ENCODE measurements at places on chromosomes 5 and 9. TPM values are rescaled to one million over a fixed set of nuclear protein-coding genes. Genes with fewer than 3 reads are reported as not detected.

DNA sequence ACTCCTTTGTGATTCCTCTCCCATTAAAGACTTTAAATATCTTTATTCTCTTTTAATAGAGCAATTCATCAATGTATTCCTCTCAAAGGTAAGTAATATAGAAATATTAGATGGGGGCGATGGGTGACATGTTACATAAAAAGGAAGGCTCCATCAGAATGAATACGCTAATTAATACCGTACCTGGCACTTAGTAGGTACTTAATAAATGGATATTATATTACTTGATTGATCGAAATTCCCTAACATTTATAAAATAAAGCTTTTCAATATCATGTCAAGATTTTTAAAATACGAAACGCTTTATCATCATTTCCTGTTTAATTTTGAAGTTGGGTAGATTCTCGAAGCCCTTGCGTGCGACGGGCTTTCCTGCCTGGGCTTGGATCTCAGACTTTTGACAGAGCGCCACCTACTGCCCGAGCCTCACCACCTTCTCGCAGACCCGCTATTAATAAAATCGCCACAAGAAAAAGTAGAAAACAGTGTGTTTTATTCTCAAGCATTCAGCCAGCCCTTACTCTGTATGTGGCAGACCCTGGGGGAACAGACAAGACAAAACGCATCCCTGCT, 99.4 kb downstream of the C5orf15 start:
- H3K4me3 ChIP-seq = no peak overlapping the region
- DNase-seq = no peak
- H3K4me1 ChIP-seq = no peaks in the 10 kb centered on the region

GRCh38 chr9:128629852-128630545, 26.6 kb downstream of the DYNC2I2 start:
- no peak overlapping the region for H3K27ac ChIP-seq
- no peak for DNase-seq
- peaks cover 38% of the 10 kb centered on the region for H3K4me1 ChIP-seq
- peaks cover 99% of the 10 kb centered on the region for H3K36me3 ChIP-seq
- no peak overlapping the region for H3K4me3 ChIP-seq
- no peaks in the 10 kb centered on the region for H3K27me3 ChIP-seq

DNA sequence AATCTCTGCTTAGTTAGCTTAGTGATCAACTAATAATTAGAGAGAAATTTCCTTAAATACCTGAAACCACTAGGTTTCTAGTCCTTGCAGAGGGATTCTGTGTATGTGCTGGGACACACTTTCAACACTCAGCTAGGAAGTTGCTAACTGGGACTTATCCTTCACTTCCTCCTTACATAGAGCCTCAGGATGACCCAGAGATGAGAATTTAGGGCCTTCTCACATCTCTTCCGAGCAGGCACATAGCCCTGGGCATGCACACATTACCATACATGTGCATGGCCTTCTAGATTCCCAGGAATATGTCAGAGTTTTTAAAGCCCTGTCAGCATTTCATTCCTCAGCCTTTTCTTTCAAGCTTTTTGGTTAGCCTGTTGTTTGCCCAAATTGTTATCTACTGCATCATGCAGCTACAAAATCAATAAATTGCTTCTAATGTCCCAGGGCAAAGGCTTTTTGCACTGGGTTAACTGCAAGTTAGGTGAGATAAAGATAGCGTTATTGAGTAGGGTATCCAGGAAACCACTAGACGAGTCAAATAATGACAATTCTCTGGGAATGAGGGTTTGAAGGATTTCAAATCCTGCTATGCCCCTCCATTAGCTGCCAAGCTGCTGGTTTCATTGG, 22.0 kb upstream of the CDK20 start:
- no peaks in the 10 kb centered on the region for H3K27me3 ChIP-seq
- H3K4me1 ChIP-seq = no peaks in the 10 kb centered on the region
- no peak overlapping the region for H3K4me3 ChIP-seq
- H3K36me3 ChIP-seq = no peaks in the 10 kb centered on the region
- no peak for DNase-seq

MCTP1 gene
- 5.7 TPM for total RNA-seq

PCDHGA11 gene
- 4.2 TPM for total RNA-seq

CCDC192 gene
- not detected for total RNA-seq

- H3K36me3 ChIP-seq = no peaks in the 10 kb centered on the region
- no peak overlapping the region for H3K27ac ChIP-seq
- no peak for DNase-seq
Observed at GRCh38 chr9:28747351-28747985, 1174.2 kb upstream of the C9orf72 start.

All from esophagus squamous epithelium (tissue), 5 donors.